Natural killer cell (primary cell): ENCODE measurements at places on chromosomes 6 and 20.

DNA sequence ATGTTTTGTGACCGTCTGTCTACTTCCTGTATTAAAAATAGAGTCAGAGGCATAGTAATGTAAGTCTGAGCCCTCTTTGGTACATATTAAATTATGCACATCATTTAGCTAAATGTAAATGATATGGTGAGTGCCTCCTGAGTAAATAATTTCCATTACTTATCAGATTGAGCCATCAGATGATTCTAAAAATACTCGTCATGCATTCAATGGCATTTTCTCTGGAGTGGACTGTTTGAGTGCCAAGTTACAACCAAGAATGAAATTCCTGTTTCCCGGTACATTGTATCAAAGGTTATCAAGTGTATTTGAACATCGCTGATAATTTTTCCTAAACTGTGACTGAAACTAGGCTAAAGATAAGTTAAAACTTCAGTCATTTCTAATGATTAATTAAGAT is 81.0 kb downstream of the AKAP7 start:
- H3K27ac ChIP-seq, result no peak overlapping the region
- no peak overlapping the region for H3K4me3 ChIP-seq
- H3K4me1 ChIP-seq, result peaks cover 7% of the 10 kb centered on the region
- H3K36me3 ChIP-seq, result peaks cover 5% of the 10 kb centered on the region
- no peaks in the 10 kb centered on the region for H3K27me3 ChIP-seq
- DNase-seq, result no peak

DNA sequence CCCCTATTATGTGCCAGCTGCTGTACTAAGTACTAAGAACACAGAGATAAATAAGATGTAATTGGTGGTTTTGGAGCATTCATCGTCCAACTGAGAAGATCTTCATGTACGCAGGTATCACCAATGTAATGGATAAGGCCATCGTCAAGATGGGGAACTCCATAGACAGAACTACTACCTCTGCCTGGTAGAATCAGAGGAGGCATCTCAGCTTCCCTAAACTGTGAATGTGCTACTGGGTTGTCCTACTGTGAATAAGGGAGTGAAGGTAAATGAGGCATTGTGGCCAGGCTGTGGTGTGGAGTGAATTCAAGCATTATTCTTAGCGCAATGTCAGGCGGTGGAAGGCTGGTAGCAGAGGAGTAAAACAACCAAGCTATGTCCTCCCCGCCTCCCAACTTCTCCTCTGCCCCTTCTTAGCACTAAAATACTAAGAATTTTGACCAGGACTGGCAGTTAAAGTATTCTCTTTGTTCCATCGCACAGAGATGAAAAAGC is 68.2 kb downstream of the TBC1D7 start:
- peaks cover 16% of the 10 kb centered on the region for H3K4me1 ChIP-seq
- DNase-seq, result no peak
- H3K4me3 ChIP-seq, result no peak overlapping the region

DNA sequence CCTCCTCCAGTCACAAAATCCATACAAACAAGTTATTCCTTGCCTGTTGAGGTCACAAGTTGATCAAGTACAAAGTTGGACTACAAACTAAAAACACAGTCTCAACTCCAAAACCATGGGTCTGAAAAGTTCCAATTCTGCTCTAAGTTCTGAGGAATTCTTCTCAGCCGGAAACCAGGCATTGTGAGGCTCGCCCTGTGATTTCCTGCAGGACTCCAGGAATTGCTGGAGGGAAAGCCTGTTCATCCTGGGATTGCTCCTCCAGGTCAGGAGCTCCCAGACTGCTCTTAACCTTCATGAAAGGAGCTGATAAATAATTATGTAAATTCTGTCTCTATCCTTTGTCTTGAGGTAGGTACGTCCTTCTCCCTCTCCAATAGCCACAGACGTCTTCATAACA is 8.5 kb downstream of the TRAM2 start:
- H3K27ac ChIP-seq, result no peak overlapping the region
- no peak for DNase-seq
- no peaks in the 10 kb centered on the region for H3K27me3 ChIP-seq
- peaks cover 11% of the 10 kb centered on the region for H3K4me1 ChIP-seq

- H3K27ac ChIP-seq, result no peak overlapping the region
- DNase-seq, result no peak
Observed at GRCh38 chr20:62567246-62568044, 74.9 kb upstream of the SLCO4A1 start.

DNA sequence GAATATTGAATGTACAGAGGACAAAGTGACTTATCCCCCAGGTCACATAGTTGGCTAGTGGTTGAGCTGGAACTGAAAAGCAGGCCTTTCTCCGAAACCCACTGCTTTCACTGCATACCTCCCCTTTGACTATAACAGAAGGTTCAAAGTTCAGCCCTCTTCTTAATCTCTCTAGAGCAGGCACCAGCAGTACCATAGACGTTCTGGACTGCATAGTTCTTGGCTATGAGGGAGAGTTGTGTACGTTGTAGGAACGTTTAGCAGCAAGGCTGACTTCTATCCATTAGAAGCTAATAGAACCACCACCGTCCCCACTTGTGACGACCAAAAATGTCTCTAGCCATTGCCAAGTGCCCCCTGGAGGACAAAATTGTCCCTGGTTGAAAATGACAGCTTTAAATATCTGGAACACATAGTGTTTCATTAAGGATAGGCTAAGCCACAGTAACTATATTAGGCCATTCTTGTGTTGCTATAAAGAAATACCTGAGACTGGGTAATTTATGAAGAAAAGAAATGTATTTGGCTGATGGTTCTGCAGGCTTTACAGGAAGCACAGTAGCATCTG is 123.8 kb upstream of the MTHFD1L start:
- no peaks in the 10 kb centered on the region for H3K36me3 ChIP-seq
- H3K4me3 ChIP-seq, result no peak overlapping the region
- H3K27me3 ChIP-seq, result no peaks in the 10 kb centered on the region
- no peaks in the 10 kb centered on the region for H3K4me1 ChIP-seq
- no peak overlapping the region for H3K27ac ChIP-seq

DNA sequence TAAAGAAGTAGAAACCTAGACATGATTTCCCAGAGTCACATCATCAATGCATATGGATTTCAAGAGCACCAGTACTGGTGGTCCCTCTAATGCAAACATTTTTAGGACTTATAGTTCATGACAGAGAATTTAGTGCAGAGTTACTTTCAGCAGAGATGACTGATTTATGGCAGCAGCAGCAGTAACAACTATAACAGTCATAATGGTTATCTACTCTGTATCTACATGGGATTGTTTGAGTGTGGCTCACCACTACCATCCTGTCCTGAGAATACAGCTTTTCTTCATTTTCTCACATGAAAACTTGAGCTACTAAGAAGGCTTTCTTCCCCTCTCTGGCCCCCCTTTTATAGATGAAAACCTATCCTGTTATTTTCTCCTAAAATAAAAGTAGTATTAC is 128.5 kb upstream of the ENPP5 start:
- H3K4me3 ChIP-seq, result no peak overlapping the region
- H3K4me1 ChIP-seq, result no peaks in the 10 kb centered on the region
- no peak overlapping the region for H3K27ac ChIP-seq
- no peaks in the 10 kb centered on the region for H3K36me3 ChIP-seq
- no peaks in the 10 kb centered on the region for H3K27me3 ChIP-seq

- H3K4me1 ChIP-seq, result peaks cover 19% of the 10 kb centered on the region
- no peaks in the 10 kb centered on the region for H3K27me3 ChIP-seq
- no peak for DNase-seq
- no peak overlapping the region for H3K4me3 ChIP-seq
- H3K27ac ChIP-seq, result no peak overlapping the region
Observed at GRCh38 chr20:36237477-36237876, 1.2 kb downstream of the AAR2 start.

DNA sequence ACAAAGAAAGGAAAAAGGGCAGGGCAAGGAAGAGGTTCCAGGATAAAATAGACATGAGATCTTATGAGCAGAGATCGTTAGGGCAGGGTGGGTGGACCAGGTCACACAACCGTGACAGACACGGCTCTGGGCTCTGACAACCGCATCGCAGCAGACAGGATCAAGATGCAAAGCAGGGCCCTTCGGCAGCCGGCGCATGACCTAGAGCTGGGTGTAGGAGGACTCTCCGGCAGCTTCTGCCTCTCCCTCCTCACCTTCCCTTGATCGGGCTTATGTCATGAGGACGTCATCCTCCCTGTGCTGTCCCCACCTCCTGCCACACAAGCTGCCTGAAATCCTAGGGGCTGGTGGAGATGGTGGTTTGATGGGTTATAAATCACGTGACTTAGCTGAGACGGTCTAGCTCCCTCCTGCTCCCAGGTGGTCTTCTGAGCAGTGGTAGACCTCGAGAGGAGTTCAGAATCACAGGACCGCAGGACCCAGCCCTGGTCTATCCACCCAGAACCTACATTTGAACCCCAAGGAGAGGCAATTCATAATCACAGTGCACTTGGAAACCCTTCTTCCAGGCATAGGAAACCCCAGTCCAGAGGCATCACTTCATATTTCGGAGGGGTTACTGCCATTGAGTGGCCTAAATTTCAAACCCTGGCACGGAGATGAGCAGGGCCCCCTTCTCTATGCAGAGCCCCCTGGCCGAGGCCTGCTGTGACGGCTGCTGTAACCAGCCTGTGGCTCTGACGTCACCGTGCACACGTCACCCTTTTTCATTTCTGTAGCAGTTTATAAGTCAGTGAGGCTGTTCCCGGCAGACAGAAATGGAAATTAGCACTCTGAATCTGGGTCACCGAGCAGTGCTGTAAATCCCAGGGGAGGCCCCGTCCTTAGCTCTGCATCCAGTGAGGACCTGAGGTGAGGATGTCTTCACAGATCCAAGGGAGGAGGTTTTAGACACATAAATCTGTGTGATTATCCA is 8.7 kb upstream of the CCR6 start:
- peak overlapping the region; percentile 19 for H3K4me3 ChIP-seq
- no peaks in the 10 kb centered on the region for H3K36me3 ChIP-seq
- no peaks in the 10 kb centered on the region for H3K27me3 ChIP-seq
- peaks cover 27% of the 10 kb centered on the region for H3K4me1 ChIP-seq
- peak overlapping the region; percentile 93 for H3K27ac ChIP-seq

- no peak overlapping the region for H3K4me3 ChIP-seq
- H3K4me1 ChIP-seq, result no peaks in the 10 kb centered on the region
- no peak overlapping the region for H3K27ac ChIP-seq
- H3K36me3 ChIP-seq, result no peaks in the 10 kb centered on the region
Observed at GRCh38 chr20:48293671-48294070, 508.4 kb upstream of the SULF2 start.

GRCh38 chr6:51118792-51119191 is 300.1 kb downstream of the TFAP2B start:
- no peak overlapping the region for H3K4me3 ChIP-seq
- no peak for DNase-seq
- no peaks in the 10 kb centered on the region for H3K36me3 ChIP-seq
- H3K27me3 ChIP-seq, result no peaks in the 10 kb centered on the region
- H3K4me1 ChIP-seq, result no peaks in the 10 kb centered on the region
- H3K27ac ChIP-seq, result no peak overlapping the region

- no peaks in the 10 kb centered on the region for H3K4me1 ChIP-seq
- no peak overlapping the region for H3K27ac ChIP-seq
- H3K36me3 ChIP-seq, result no peaks in the 10 kb centered on the region
- no peak overlapping the region for H3K4me3 ChIP-seq
- H3K27me3 ChIP-seq, result no peaks in the 10 kb centered on the region
Observed at GRCh38 chr6:14067656-14068055, 49.9 kb upstream of the CD83 start.

- H3K4me3 ChIP-seq, result no peak overlapping the region
- peak; percentile 34 for DNase-seq
- H3K36me3 ChIP-seq, result no peaks in the 10 kb centered on the region
- peak overlapping the region; percentile 4 for H3K27ac ChIP-seq
- peaks cover 3% of the 10 kb centered on the region for H3K4me1 ChIP-seq
- H3K27me3 ChIP-seq, result no peaks in the 10 kb centered on the region
Observed at GRCh38 chr6:135440087-135440792, 57.3 kb downstream of the AHI1 start.

GRCh38 chr6:163837691-163838431 is 423.3 kb downstream of the QKI start:
- no peaks in the 10 kb centered on the region for H3K4me1 ChIP-seq
- no peak overlapping the region for H3K4me3 ChIP-seq
- no peaks in the 10 kb centered on the region for H3K36me3 ChIP-seq

- H3K27ac ChIP-seq, result no peak overlapping the region
- H3K4me1 ChIP-seq, result no peaks in the 10 kb centered on the region
- H3K4me3 ChIP-seq, result no peak overlapping the region
- no peak for DNase-seq
Observed at GRCh38 chr20:17479063-17479657, 52.0 kb downstream of the BFSP1 start.

- peaks cover 7% of the 10 kb centered on the region for H3K4me1 ChIP-seq
- no peaks in the 10 kb centered on the region for H3K27me3 ChIP-seq
- H3K36me3 ChIP-seq, result no peaks in the 10 kb centered on the region
- no peak overlapping the region for H3K27ac ChIP-seq
Observed at GRCh38 chr6:105902401-105903031, 183.6 kb upstream of the PRDM1 start.

- DNase-seq, result no peak
- no peaks in the 10 kb centered on the region for H3K36me3 ChIP-seq
- peaks cover 5% of the 10 kb centered on the region for H3K4me1 ChIP-seq
- H3K27ac ChIP-seq, result no peak overlapping the region
Observed at GRCh38 chr6:63352069-63352543, 32.3 kb upstream of the LGSN start.

DNA sequence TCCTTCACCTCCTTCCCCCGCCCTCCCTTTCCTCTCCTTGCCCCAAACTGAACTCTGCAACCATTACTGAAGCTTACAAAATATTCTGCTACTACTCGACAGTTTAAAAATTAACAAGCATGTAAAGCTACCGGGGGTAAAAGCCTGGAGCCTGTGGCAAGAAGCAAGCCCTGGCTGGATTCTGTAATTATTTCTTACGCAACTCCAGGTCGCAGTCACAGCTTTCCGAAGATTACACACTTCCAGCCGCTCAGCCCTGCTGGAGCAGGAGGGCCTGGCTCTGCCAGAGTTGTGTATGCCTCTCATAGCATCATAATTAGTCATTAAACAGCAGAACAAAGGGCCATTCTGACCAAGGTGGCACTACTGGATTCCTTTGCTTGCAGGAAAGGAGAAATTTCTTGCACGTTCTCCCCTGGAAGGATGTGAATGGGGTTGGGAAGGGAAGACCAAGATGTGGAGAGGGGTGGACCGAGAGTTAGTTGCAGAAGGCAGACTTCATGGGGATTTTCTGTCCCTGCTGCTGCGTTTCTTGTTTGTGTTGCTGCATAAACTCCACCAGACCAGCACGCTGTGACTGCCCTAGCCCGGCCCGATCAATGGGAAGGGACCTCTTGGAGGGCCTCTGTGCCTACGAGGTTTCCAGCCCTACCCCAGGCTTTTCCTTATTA is 23.6 kb downstream of the FOXQ1 start:
- no peaks in the 10 kb centered on the region for H3K27me3 ChIP-seq
- DNase-seq, result no peak
- H3K4me1 ChIP-seq, result no peaks in the 10 kb centered on the region

GRCh38 chr6:99295276-99295675 is 54.2 kb downstream of the FAXC start:
- H3K27ac ChIP-seq, result no peak overlapping the region
- DNase-seq, result no peak
- H3K36me3 ChIP-seq, result no peaks in the 10 kb centered on the region
- H3K27me3 ChIP-seq, result no peaks in the 10 kb centered on the region
- no peak overlapping the region for H3K4me3 ChIP-seq

- no peaks in the 10 kb centered on the region for H3K36me3 ChIP-seq
- DNase-seq, result no peak
- no peaks in the 10 kb centered on the region for H3K4me1 ChIP-seq
- no peak overlapping the region for H3K4me3 ChIP-seq
Observed at GRCh38 chr6:148611213-148611612, 135.6 kb upstream of the UST start.
